ENCODE measurements at places on chromosomes 3 and 15. TPM values are rescaled to one million over a fixed set of nuclear protein-coding genes. Genes with fewer than 3 reads are reported as not detected.

GRCh38 chr15:63146684-63147083 lies 10.6 kb downstream of the RPS27L start:
- no peak for DNase-seq

GRCh38 chr3:181265750-181266333 lies 276.3 kb upstream of the DNAJC19 start:
- DNase-seq = no peak

DNA sequence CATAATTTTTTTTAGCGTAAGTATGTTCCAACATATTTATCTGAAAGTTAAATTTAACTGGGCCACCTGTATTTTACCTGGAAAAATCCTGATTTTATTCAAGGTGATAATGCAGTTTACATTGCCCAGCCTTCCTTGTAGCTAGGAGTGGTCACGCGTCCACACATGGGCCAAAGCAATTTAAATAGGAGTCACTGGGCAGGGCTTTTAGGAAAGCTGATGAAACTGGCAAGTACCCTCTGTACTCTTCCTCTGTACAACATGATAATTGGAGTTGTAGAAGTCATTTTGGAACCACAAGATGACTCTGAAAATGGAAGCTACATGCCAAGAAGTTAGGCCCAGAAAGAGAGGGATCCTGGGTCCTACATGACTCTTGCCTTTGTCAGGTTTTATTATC lies 9.5 kb downstream of the BTD start:
- DNase-seq = no peak

GRCh38 chr15:74833376-74834107 lies 7.1 kb downstream of the CPLX3 start:
- DNase-seq = no peak

DNA sequence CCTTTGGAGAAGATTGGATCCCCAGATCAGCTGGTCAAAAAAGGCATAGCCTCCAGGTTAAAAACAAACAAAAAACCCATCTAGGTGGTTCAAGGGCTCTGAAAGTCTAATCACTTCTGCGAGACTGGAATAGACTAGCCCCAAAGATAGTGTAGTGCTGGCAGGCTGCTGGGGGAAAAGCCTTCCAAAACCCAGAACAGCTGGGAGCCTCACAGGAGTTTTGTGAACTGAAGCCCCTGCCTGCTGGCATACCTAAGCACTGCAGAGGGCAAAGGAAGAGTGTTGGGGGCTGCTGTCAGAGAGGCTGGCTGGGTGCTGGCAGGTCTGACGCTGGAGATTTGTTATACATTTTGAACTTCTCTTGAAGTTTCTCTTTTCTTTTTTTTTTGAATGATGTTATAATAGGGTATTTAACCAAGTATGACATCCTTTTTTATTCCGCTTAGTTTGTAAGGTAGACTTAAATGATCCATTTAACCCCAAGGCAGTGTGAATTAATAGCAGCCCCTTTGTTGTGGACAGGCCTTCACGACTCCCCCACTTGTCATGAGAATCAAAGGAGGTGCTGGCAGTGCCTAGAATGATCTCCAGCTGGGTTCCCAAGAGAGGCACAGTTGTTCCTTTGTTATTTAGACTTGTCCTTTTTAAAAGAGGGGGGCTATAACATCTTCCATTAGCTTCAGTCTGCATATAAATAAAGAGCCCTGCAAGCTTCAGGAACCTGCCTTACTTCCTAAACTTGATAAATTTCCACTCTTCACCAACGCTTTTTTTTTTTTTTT lies 53.9 kb downstream of the CRTC3 start:
- no peak for DNase-seq

- DNase-seq = no peak
These were observed 10.0 kb downstream of the LIMD1 start for GRCh38 chr3:45604596-45604995.

DNA sequence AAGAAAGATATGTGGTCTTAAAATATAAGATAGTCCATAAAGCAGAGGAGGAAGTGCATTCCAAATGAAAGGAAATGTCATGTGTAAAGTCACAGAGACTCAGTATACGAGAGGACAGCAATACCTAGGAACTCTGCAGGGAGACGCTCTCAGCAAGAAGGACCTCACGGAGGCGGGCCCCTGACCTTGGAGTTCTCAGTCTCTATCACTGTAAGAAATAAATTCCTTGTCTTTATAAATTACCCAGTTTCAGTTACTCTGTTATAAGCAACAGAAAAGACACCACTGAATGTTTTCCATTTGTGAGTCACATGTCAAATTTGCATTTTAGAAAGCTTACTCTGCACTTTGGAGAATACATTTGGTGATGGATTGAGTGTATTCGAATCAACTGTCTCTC lies 140.6 kb downstream of the GBE1 start:
- DNase-seq = no peak

GRCh38 chr3:60384341-60384740 lies 866.9 kb downstream of the FHIT start:
- no peak for DNase-seq

The NRROS gene
- 20.7 TPM for total RNA-seq

The PLSCR4 gene
- total RNA-seq = 191 TPM

GRCh38 chr15:50883903-50884302 lies 24.6 kb upstream of the AP4E1 start:
- DNase-seq = no peak

DNA sequence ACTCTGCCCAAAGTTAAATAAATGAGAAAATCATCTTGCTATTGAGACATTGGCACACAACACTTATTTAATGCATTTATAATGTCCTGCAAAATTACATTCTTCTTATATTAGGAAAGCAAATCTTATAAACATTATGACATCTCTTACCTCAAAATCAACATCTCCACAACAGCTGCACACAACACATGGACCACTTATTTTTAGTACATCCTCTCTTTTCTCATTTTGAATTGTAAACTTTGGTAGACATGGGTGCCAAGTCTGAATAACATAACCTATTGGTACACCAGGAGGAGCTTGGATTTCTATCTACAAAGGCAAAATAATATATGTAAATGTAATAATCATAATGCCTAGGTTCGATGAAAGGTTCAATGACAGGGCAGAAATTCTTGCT lies 23.0 kb downstream of the PLSCR1 start:
- no peak for DNase-seq

- DNase-seq = no peak
These were observed 134.3 kb downstream of the CGGBP1 start for GRCh38 chr3:87924485-87924884.

DNA sequence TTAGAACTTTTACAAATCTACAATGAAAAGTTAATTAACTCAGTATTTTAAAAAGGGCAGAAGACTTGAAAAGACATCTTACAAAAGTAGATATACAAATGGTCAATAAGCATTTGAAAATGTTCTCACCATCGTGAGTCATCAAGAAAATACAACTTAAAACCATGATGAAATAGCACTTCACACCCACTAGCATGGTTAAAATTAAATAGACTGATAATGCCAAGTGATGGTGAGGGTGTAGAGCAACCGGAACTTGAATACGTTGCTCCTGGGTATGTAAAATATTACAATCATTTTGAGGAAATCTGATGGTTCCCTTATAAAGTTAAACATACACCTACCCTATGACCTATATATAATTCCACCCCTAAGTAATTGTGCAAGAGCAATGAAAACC lies 319.8 kb upstream of the UMPS start:
- no peak for DNase-seq

DNA sequence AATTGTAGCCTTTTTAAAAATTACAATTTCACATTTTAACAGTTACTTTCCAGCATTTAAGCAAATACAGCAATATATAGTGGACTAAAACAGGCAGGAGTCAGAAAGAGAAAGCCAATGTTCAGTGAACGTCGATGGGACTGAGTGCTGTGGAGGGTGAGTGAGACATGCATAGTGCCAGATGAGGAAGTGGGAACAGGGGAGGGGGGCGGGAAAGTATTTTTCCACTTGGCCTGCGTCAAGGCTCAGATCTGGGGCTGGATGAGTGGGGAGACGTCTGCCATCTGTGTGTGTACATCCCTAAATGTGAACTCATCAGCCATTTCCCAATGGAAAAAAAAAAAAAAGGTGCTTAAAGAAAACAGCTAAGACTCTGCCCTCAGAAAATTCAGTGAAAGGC lies 19.2 kb upstream of the RAD18 start:
- no peak for DNase-seq

The REC114 gene
- not detected for total RNA-seq

DNA sequence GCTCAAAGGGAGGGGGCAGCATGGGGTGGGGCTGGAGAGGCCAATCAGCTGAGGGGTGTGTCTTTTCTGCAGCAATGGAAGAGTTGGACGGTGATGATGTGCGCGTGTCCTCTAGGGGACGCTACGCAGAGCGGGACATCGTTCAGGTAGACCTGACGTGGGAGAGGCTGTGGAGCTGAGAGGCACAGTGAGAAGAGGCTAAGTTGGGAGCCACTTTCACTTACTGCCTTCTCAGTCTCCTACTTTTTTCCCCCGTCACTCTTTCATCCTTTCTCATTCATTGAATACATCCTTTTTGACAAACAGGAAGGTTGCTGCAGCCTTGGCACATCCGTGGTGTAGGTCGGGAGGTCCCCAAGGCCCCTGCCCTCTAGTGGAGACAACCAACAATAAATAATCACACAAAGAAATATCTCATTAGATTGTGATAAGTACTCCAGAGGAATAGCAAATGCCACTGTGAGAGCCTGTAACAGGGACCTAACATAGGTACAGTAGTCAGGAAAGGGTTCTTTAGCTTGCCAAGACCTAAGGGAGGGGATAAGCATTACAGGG lies 4.4 kb upstream of the BRPF1 start:
- DNase-seq = no peak

DNA sequence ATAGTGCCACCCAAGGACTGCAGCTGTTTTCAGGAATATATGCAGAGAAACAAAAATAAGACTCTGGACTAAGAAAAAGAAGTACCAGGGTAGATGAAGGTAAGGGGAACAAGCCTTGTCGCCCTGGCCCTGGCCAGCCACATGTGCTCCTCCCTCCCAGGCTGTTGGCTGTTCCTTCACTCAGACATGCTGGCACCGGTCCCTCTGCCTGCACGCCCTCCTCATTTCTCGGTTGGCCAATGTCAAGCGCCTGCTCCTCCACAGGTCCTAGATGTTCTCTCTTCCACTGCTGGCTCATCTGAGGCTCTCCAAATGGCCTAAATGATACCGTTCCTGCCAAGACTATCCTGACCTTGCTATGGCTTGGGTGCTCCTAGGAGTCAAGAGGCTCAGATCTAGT lies 288.4 kb upstream of the LYSMD4 start:
- DNase-seq = no peak

The CDHR4 gene
- 0.36 TPM for total RNA-seq

DNA sequence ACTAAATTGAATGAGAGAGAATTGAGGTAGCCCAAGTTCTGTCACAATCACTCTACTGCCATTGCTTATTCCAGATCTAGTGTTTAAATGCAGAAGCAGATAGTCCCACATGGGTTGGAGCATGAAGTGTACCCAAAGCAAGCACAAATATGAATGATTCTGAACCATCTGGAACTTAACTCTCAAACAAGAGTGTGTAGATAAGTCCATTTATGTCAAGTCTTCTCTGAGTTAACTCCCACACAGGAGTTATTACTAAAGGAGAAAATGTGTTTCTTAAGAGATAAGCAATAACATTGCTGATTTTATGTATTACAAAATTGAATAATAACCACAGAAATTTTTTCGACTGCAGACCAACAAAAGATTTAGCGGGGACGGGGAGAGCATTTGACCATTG lies 33.6 kb downstream of the PAQR9 start:
- no peak for DNase-seq

GRCh38 chr15:81160312-81161159 lies 26.5 kb downstream of the CFAP161 start:
- no peak for DNase-seq

DNA sequence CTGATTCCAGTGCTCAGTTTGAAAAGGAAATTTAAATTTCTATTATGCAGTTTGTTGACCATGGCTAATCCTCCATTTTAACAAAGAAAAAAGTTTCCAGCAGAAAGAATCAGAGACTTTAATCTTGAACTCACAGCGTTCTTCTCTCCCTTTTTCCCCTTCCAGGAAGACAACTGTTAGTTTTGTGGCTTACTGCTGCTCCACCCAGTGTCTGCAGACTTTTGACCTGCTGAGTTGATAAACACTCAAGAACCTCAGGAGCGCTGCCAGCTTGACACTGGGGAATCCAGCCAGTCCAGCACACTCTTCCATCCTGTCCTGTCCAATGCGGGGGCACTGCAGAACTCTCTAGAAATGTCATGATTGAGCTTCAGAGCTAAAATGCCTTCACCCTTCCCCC lies 134.6 kb downstream of the LRRC28 start:
- DNase-seq = no peak

DNA sequence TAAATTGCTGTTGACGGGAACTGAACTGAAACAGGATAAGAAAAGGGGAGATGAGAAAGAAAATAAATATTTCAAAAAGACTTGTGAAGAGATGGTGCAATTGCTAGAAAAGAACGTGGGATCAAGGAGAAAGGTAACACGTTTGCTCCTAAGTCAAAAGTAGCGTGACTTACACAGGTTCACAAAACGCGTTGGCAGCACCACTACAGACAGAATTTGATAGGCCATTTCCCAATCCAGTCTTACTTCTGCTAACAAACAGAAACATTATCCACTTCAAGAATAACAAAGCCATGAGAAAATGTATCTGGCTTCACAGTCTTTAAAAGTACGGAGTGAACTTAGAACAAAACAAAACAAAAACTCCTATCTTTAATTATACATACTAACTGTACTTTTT lies 75.5 kb downstream of the DPH6 start:
- no peak for DNase-seq

- DNase-seq = no peak
These were observed 115.6 kb downstream of the NLGN1 start for GRCh38 chr3:173513123-173513522.

DNA sequence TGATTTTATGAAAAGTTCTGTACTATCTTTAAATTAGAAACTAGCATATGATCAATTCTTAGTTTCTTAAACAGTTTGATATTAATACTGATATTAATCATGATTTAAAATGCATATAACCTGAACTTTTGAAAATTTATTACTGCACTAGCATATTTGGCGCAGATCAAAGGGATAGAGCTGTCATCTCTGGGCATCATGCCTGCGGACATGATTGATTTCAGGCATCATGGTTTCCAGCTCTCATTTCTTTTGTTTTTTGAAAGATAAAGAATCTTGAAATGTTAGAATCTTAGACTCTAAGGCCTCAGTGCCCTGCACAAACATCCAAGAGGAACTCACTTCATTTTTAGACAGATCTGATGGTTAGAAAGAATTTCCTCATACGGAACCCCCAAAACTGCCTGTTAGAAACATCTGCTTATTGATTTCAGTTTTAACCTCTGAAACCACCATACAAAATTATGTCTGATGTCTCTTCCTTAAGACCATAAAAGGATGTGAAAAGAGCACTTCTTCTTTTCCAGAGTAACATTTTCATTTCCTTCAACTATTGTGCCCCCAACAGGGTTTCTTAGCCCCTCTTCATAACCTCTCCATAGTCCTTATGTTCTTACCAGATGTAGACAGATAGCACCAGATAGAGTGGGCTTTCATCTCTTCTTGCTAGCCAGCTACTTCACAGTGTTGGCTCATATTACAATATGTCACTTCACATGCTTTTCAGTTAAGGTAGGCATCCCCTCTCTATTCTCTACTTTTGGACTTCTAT lies 110.8 kb downstream of the BBX start:
- no peak for DNase-seq

GRCh38 chr15:39392469-39393047 lies 188.3 kb upstream of the THBS1 start:
- no peak for DNase-seq

- DNase-seq = no peak
These were observed 339.7 kb downstream of the NLGN1 start for GRCh38 chr3:173737167-173737808.

GRCh38 chr3:31218082-31218481 lies 314.6 kb upstream of the STT3B start:
- no peak for DNase-seq
